ENCODE measurements at places on chromosomes 13 and 19.

DNA sequence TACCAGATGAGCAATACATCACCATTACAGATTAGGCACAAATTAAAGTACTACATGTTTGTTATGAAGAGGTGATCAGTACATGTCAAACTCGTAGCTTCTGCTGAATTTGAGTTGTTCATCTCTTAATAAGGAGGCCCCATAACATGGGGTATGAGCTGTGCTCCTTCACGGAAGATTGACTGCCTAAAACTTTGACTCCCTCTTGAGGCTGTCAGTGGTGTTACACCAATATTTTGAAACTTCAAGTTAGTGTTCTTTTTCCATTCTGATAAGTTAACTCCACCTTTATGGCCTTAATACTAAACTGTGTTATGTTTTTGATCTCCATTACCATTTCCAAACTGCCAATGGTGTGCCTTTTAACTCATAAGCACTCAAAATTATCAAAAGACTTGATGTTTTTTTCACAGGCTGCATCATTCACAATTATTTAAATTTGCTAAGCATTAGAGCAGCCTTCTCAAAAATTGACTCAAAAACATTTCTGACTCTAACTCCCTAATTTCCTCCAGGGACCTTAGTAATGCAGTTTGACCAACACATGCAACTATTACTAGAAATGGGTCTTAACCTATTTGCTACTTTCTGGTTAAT lies 1591.5 kb downstream of the PCDH9 start:
- DNase-seq = no peak

DNA sequence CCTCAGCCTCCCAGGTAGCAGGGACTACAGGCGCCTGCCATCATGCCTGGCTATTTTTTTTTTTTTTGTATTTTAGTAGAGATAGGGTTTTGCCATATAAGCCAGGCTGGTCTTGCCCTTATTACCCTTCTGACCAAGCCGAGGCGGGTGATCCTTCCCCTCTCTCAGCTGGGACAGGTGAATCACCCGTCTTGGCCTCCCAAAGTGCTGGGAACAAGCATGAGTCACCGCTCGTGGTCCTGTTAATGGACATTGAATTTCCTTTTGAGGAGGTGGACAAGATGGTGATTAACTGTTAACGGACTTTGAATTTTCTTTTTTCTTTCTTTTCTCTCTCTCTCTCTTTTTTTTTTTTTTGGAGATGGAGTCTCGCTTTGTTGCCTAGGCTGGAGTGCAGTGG lies 10.6 kb downstream of the CD70 start:
- no peak for DNase-seq

DNA sequence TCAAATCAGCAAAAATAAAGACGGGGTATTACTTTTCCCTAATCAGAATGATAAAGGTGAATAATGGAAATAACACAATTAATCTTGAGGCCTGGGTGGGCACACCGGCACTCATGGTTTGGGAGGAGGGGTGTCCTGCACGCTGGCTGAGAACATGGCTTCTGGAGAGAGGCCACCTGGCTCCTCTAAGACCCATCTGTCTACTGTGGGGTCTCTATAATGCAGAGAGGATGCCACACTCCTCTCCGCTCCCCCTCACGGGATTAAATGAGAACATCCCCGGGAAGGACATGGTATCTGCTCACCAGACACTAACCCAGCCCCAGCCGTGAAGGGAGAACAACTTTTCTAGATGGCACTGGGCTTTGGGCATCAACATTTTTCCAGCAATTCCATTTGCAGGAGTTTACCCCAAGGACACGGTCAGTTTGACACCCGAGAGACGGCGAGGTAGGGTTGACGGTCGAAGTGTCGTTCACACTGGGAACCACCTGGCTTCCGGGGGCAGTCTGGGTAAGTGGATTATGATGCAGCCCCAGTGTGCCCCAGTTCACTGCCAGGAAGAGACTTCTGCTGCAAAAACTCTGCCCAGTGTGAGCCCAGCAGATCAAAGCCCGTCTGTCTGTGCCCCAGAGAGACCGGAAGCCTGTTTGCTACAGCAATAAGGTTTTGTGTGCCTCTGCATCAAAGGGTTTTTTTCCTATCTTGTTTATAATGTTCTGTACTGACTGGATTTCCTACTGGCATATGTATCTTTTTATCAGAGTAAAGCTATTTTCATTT lies 56.6 kb downstream of the CEBPG start:
- DNase-seq = no peak

DNA sequence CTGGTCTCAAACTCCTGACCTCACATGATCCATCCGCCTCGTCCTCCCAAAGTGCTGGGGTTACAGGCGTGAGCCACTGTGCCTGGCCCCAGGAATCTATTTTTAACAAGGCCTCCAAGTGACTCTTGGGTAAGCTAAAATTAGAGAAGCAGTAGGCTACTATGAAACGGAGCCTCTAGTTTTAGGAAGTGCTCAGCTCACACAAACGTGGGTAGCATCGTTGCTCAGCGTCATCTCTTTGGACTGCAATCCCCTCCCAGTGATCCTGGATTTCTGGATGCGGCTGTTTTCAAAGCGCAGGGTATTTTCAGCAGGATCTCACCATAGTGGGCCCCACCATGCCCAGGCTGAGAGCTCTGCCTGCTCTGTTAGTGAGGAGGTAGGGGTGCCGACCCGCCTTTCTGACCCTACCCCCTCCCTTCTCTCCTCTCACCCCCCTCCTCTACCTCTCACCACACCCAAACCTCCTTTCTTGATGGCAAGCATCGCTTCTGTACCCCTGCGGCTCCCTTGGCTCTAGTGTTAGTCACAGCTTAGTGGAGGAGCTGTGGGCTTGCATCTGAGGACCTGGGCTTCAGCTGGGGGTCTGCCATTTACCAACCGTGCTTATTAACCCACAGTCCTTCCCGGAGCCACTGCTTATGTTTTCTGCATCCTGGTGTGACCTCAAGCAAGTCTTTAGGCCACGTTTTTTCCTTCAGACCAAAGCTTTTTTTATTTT lies 34.2 kb downstream of the GJA3 start:
- DNase-seq = no peak

DNA sequence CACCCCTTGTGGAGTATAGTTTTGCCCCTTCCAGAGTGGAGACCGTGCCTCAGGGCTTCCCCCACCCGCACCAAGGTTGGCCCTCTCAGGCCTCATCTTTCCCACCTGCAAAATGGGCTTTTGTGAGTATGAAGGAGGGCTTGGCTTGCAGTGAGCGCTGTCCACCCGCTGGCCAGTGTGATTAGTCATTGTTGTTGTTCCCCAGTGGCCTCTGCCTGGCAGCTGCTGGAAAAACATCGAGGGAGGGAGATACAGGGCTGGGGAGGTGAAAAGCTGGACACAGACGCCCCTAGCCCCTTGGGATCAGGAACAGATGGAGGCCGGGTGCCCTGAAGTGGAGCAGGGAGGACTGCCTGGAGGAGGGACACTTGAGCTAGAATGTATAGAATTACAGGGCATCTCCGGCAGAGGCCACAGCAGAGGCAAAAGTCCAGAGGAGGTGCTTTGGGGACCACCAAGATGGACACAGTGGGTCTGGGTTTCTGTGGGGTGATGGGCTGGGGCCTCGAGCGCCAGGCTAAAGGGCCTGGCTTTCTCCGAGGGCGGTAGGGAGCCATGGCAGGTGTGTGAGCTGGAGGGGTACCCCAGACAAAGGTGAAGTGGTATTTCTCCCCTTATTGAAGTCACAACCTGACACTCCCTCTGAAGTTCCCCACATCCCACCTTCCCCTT lies 3.9 kb upstream of the IL12RB1 start:
- DNase-seq = no peak

DNA sequence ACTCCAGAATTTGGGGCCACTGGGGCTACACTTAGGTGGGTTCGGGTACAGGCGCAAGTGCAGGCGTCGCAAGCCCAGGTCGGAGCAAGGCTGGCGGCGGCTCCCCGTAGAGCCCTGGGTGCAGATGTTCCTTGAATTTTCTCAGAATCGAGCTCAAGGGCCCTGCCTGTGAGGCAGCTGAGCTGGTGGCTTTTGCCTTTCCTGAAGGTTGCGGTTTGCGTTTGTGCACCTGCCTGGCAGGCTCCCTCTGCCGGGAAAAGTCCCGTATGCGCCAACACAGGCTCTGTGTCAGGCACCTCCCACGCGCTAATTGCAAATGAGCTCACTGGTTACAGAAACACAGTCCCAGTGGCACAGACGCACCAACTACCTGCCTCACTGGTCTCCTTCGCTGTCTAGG lies 5.9 kb downstream of the DOHH start:
- no peak for DNase-seq
